ENCODE measurements at places on chromosomes 3 and 15.
A peak's percentile ranks its signal among the peaks of the same experiment; 100 is the strongest.

- DNase-seq: peak; percentile 63
Measured at GRCh38 chr15:73318463-73319351, 50.1 kb downstream of the HCN4 start.

DNA sequence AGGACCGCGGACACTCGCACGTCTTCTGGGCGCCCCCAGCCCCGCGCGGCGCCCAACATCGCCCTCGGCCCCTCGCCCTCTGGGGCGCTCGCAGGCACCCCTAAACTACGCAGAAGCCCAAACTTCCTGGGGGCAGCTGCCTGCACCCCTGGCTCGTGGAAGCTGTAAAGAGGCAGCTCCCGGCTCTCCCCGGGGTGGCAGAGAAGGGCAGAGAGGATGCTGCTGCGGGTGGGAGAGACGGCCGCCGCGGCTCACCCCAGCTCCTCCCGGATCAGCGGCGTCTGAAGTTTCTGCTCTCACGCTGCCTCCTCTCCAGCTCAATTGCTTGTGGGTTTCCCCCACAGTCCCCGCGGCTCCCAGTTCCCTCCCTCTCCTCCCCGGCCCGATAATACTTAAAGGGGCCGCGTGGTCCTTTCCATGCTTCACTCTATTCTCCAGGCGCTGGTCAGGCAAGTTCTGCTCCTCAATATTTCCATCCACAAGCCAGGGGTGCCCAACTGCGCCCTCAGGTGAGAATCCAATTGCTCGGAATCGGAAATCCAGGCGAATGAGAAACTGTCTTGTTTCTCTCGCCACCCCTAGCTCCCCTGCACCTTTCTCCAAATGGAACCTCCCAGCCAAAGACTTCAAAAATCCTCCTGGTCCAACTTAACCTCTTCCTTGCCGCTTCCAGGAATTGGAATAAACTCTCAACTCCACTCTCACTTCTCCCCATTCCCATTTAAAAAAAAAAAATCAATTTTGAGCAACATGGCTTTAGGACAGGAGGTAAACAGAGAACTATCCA, 748.5 kb downstream of the ROBO1 start:
- no peak for DNase-seq

DNA sequence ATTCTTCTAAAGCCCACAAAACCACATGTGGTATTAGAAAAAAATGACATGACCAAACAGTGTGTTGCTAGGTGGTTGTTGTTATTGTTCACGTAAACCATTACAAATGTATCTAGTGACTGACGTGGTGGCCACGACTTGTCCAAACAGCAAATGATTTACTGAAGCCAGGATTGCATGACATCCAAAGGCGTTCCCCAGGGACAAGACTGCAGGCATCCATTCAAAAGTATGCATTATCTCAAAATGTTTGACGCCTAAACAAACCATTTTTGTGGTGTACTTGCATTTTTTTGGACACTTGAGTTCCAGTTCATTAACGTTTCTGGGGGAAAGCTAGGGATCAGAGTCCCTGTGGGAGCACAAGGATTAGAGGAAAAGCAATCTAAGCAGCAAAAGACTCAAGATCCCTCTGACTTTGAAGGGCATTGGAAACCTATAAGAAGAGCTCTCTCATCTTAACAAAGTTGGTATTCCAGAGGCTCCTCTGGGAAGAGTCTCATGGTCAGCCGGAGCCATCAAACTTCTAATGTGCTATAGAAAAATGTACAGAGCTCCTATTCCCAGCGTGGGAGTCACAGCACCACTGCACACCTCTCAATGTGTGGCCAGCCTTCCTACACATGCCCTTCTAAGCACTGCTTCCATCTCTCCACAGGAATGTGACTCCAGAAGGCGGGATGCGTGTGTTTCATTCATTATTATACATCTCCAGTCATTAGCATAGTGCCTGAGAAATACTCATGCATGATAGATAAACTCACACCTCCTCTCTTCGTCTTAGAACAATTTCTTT, 62.9 kb downstream of the FBN1 start:
- no peak for DNase-seq

GRCh38 chr15:58440922-58441321, 9.1 kb downstream of the LIPC start:
- DNase-seq: no peak

GRCh38 chr3:159807137-159808040, 181.2 kb upstream of the IL12A start:
- DNase-seq: no peak

DNA sequence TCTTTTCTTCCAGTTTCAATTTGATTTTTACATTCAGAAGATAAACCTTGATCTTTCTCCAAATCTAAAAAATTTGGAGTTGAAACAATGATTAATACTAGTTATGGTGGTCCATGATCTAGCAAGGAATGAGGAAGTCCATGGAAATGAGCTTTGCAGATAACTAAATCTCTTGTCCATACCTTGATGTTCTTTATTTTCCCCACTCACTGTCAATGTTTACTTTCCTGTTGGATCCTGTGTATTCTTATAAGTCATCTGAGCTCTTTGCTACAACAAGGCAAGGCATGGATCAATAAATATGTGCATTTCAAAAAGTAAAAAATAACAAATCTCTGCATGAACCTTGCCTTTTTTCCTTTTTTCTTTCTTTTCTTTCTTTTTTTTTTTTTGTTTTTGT, 6.2 kb upstream of the MYO1E start:
- no peak for DNase-seq

DNA sequence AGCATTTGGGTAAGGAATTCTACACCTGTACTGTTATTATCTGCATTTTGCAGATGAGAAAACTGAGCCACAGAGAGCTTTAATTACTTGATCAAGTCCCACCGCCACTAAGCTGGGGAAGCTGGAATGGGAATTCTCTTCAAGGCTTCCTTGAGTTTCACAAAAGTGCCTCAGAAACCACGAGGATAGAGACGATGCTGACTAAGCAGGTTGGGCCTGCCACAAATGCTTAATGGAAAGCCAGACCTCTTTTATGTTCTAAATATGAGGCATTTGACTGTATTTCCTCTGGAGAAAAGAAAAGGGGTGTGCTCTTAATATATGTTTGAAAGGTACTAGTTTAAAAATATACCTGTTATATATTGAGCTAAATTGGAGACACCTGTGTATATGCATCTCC, 34.7 kb downstream of the ADAMTS9 start:
- DNase-seq: no peak

GRCh38 chr3:14377838-14378169, 24.6 kb upstream of the SLC6A6 start:
- peak; percentile 73 for DNase-seq

GRCh38 chr15:82943176-82943575, 9.3 kb downstream of the HOMER2 start:
- DNase-seq: no peak

GRCh38 chr15:70547846-70548487, 215.4 kb downstream of the UACA start:
- DNase-seq: no peak

GRCh38 chr3:72536206-72536877, 311.9 kb downstream of the SHQ1 start:
- no peak for DNase-seq

DNA sequence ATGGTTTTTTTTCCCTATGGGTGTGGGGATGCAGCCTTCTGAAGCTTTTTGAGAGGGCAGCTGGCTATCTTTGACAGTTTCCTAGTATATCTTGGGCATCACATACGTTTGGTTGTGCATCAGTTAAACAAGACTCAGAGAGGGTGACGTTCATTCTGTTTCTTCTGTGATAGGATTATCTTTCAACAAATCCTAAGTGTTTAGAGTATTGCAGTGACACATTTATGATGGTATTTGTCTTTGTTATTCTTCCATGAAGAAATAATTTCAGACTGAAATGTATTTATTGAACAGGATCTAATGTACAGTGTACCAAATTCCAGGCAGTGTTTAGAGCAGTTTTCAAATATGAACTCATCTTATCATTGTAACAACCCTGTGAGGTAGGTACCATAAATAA, 114.4 kb downstream of the PLCL2 start:
- DNase-seq: no peak

DNA sequence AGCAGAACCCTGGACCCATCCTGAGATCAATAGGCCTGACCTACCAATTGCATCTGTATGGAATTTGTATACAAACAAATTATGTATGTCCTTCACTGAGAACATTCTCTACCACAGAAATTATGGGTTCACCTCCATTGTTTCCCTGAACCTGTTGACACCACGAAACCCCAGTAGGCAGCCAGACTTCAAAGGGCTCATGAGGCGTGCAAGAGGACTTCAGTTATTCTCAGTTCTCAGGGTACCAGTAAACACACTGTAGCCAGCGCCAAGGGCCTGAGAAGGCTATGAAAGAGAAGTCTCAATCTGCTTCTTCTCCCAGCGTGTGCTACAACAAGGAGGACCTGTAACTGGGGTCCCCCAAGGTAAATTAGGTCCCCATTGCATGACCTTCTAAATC, 254.9 kb upstream of the GOLGA6L4 start:
- no peak for DNase-seq

GRCh38 chr3:107034142-107034541, 343.1 kb upstream of the CCDC54 start:
- DNase-seq: no peak

DNA sequence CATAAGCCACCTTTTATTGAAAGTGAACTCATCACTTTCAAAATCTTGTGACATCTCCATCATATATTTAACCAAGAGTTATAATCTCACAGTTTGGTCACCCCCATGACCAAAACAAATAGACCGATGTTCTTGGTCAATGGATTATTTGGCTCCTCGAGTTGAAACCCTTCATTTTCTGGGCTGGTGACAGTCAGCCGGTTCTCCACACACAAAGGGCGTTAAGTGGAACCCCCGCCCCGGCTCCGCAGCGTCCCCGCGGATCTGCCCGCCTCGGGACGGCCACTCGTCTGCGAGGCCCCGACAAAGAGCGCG, 772 bp downstream of the TSPAN3 start:
- peak; percentile 26 for DNase-seq

DNA sequence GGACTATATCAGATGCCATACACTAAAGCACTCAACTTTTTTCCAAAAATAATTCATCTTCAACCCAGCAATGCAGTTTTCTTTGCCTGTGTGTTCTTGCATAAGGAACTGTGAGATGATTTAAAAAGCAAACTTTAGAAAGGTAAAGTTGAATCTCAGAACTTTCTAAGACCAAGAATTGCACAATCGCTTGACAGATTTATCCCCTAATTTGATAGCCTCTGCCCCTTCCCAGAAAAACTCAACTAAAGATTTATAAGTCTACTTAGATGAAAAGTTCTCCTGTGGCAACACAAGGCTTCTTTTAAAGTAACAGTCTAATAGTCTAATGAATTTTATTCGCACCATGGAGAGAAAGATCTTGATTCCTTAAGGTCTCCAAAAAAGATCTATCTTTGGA, 259.3 kb downstream of the MAGI1 start:
- no peak for DNase-seq

GRCh38 chr3:188658606-188659005, 504.6 kb downstream of the LPP start:
- no peak for DNase-seq

DNA sequence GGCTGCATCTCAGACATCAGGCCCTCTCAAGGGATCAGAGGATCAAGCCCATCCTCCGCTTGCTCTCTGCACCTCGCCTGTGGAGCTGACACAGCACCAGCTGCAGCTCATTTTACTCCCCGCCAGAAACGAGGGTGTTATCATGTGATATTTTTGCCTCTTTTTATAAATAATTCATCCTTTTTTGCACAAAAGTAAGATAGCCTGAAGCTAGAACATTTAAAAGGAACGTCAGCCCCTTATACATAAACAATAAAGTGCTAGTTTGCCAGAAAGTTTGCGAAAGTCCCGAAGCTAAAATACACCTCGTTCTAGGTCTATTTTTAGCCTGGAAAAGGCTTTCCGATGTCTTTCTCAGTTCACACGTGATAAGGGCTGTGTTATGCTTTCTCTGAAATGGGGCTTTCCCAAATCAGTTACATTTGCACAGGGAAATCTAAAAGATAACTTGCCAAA, 9.6 kb upstream of the FAM174B start:
- DNase-seq: no peak

DNA sequence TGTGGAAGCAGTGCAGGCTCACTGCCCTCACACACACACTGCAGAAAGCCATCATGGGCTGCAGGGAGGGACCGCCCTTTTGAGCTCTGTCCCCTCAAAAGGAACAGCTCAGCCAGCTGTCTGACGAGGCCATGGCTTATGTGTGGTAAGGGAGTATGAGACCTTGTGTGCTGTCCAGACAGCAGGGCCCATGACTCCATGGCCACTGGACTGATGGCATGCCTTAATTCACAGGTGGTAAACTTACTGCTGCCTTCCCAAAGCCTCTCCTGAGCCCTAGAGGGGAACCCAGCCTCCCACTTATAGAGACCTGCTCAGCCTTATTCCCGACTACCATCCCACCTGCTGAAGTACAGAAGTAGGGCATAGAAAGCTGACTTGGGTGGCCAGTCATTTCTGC, 5.6 kb downstream of the FAM240A start:
- no peak for DNase-seq

DNA sequence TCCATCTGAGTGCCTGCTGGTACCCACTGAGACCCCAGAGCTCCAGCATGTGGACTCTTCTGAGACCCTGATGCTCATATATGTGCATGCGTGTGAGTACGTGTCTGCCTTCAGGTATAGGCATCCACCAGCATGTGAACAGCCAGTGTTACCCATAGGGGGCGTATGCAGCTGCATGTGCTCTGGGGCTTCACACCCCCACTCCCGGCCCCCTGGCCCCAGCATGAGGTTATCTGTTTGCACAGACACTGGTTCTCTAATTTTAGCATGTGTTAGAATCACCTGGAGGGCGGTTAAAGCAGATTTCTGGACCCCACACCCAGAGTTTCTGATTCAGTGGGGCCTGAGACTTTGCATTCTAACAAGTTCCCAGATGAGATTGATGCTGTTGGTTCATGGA, 824 bp upstream of the CILP start:
- peak; percentile 23 for DNase-seq

DNA sequence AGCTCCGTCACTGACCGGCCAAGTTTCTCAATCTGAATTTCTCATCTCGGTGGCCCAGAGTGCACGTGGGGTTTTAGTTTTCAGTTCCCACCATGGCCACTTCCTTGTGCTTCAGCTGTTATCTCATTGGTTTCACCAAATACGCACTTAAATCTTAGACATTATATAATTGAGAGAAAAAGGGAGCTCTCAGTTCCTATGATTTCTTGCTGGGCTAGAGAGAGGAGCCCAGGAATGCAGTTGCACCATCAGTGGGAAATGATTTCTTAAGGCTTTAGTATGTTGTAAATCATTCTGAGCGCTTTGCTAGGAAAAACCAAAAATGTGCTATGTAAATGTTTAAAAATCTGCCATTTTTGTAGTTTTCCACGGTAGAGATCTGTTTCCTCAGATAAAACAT, 53.2 kb downstream of the OXNAD1 start:
- DNase-seq: no peak
